ENCODE measurements at places on chromosomes 6 and 20.

DNA sequence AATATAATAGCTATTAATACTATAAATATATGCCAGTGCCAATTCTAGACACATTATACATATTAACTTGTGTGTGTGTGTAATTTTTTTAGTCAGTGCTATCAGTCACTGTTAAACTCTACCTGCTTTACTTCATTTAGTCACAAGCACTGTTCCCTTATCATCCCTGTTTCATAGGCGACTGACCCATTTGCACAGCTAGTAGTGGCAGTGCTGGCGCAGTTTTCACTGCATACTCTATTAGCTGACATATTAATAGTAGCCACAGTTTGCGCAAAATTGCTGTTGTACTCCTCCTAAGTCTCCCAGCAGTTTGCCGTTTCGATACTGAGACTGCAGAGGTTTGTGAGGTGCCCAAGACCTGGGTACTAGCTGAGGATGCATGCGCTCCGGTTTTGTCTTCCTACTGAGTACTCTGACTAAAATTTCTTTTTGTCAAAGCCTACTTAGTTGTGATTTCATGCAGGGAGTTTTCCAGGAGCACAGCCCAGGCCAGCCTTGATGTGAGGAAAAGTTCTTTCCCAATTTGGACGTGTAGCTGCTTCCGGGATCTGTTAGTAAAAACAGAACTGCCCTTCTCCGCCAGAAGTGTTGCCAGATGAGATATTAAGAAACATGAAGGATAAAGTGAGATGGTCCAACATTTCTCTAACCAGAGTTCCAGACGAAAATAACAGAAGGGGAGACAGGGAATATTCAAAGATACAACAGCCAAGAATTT lies 5.6 kb downstream of the BAG2 start:
- DNase-seq = no peak

DNA sequence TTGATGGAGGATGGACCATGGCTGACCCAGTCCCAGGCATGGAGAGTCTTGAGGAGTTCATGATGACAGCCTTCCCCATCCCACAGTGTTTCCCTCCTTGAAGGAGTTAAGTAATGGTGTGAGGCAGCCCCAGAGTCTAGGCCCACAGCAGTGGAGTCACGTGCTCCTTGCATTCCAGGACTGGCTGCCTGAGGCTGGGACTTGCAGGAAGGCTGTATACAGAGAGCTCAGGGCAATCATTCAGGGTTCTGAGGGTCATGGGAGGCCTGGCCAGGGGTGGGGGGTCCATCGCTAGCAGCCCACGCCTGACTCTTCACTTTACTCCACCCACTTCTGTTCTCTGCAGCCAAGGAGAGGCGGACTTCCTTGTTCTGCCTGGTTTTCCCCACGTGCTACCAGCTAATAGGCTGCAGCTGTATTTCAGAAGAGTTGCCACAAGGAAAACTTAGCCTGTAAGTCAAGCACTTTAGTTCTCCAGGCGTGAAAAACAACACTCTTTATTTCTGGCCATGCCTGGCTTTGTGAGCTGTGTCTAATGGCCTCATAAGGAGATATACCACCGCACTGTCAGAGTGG lies 272.5 kb downstream of the DHX35 start:
- DNase-seq = no peak

GRCh38 chr6:137873273-137873762 lies 6.3 kb downstream of the TNFAIP3 start:
- DNase-seq = peak; percentile 89

- DNase-seq = peak; percentile 33
Measured at GRCh38 chr20:45911486-45912343, at the start of gene PLTP. Gene PLTP, minus strand, starts transcription at chr20:45912155. Its CDS starts 703 bp downstream, at chr20:45911452.

DNA sequence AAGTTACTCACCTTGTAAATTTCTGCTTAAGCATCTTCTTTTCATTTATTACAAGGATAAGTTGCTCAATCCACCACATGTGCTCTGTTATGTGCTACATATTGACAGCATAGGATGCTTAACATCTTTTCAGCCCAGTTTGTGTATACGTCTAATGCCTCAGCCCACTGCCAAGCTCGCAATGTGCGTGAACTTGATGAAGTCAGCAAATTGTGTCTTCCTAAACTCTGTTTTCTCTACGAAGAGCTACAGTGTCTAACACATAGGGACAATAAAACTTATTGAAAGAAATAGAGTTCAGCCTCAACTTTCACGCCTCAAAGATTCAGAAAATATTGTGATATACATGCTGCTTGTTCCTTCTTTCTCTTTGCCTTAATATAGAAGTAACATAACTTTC lies 500.0 kb downstream of the TFAP2B start:
- DNase-seq = no peak

- DNase-seq = no peak
Measured at GRCh38 chr6:147248859-147249258, 44.6 kb downstream of the STXBP5 start.

GRCh38 chr6:87391334-87391733 lies 16.4 kb upstream of the CFAP206 start:
- peak; percentile 5 for DNase-seq

DNA sequence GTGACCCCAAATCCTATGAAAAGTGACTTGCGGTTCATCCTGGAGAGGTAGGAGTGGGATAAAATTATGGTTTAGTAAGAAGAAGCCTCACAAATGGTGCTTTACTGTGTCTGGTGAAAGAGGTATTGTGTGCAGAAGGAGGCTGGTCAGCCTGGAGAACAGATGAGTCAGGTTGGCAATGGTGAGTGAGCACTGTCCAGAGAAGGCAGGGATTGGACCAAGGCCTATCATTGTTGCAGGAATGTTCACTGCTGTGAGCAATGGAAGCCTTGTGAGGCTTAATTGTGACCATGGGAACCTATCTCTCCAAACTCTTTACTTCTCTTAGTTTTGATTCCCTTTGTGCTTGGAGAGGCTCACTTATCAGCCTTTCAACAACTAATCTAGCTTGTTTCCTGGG lies 89.0 kb upstream of the KCNK16 start:
- DNase-seq = no peak

DNA sequence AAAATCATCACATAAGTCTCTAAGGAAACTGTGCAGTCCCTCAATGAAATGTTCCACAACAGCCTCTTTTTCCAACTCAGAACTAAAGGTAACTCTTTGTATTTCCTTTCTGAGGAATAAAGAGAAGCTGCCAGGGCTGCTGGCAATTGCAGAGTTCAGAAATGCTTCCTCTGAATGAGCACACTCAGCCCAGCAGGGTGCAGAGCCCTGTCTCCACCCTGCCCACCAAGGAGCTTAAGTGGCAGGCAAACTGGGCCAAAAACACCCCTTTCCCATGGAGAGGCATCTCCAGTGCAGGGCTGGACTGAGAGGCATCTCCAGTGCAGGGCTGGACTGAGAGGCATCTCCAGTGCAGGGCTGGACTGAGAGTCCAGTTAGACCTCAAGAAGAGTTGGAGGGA lies 255.4 kb downstream of the GMPR start:
- no peak for DNase-seq

GRCh38 chr6:135583256-135583761 lies 85.8 kb upstream of the AHI1 start:
- no peak for DNase-seq

DNA sequence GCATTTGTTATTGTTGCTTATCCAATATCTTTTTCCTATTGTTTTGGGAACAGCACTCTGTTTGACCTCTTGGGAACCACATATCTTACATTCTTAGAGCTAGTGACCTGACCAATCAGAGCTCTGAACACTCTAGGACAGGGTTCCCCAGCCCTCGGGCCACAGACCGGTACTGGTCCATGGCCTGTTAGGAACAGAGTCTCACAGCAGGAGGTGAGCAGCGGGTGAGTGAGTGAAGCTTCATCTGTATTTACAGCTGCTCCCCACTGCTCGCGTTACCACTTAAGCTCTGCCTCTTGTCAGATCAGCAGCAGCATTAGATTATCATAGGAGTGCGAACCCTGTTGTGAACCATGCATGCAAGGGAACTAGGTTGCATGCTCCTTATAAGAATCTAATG lies 226.0 kb upstream of the TSHZ2 start:
- no peak for DNase-seq

DNA sequence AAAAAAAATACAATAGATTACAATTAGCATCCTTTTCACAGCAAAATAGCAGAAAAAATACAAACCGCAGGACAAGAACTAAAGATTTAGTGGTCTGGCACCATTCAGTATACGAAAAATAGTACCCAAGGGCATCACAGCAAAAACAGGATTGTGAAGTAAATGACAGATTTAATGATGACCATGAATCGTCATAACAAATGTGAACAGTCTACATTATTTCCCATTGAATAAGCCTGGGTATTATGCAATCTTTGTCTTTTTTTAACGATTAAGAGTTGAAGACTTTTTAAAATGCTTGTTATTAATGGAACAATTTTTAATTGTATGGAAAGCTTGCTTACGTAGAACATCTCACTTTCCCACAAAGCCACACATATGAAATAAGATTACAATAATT lies 432.8 kb downstream of the PKHD1 start:
- DNase-seq = no peak

DNA sequence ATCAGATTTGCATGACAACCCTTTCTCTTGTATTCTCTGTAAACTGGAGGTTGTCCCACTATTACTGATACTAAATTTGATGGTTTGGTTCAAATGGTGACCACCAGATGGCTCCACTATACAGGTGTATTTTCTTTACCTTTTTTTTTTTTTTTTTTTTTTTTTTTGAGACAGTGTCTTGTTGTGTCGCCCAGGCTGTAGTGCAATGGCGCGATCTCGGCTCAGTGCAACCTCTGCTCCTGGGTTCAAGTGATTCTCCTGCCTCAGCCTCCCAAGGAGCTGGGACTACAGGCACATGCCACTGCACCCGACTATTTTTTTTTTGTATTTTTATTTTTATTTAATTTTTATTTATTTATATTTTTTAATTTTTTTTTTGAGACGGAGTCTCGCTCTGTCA lies 6.6 kb upstream of the WTAP start:
- peak; percentile 34 for DNase-seq

- DNase-seq = no peak
Measured at GRCh38 chr6:118542184-118542952, 5.7 kb upstream of the PLN start.

DNA sequence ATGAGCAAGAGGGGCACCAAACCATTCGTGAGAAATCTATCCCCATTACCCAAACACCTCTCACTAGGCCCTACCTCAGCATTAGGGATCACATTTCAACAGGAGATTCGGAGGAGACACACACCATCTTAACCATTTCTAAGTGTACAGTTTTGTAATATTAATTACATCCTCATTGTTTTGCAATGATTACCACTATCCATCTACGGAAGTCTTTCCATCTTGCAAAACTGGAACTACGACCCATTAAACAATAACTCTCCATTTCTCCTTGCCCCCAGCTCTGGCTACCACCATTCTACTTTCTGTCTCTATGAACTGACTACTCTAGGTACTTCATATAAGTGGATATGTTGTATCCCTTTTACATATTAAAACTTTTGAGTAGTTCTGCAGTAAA lies 20.1 kb downstream of the ACOT13 start:
- no peak for DNase-seq

GRCh38 chr6:167569879-167570278 lies 245.0 kb downstream of the TTLL2 start:
- DNase-seq = no peak

- DNase-seq = no peak
Measured at GRCh38 chr6:168188369-168189199, 109.6 kb upstream of the FRMD1 start.

GRCh38 chr20:17969884-17970409 lies 1.1 kb downstream of the MGME1 start:
- DNase-seq = peak; percentile 35

DNA sequence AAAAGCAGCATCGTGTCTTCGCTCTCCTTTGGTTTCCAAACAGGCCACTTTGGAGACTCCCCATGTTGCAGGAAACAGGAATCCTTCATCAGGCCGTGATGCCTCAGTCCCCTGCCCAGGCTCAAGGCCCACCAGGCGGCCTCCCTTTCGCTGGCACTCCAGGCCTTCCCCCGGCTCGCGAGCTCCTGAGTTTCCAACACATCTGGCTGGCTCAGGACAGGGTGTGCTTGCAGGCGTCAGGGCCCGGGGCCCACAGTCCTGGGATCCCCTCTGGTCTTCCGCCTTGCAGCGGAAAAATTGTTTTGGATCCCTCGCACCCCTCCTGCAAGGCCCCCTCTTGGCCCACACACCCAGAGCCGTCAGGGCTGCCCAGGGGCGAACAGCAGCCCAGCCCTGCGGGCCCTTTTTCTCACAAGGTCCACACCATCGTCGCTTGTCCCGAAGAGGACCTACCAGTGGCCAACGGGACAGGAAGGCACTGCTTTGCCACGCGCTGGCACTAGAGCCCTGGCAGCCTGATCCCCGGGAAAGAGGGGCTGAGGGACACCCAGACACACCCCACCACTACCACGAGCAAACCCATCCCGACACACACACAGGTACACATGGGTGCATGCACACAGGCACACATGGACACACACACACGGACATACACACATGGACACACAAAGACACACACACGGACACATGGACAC lies 1930.9 kb upstream of the DEFB115 start:
- no peak for DNase-seq

GRCh38 chr6:82554666-82555065 lies 191.0 kb downstream of the TPBG start:
- DNase-seq = no peak

- no peak for DNase-seq
Measured at GRCh38 chr6:108622641-108623298, 62.1 kb downstream of the FOXO3 start.

DNA sequence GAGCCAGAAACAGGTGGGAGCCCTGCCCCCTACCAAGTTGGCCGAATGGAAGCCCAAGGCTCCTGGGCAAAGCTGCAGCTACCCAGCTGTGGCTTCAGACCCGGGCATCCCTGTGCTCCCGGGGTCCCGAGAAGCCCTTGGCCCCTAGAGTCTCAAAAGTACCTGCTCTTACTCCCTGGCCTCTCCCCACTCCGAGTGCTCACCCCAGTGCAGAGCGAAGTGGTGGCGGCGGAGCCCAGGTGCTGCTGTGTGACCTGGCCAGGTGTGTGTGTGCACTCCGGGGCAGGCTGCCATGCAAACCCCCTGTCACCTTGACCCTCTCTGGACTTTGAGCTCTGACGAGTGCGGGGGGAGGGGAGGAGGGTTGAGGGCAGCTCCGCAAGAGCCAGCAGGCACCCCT lies 493.8 kb upstream of the MANEA start:
- no peak for DNase-seq

DNA sequence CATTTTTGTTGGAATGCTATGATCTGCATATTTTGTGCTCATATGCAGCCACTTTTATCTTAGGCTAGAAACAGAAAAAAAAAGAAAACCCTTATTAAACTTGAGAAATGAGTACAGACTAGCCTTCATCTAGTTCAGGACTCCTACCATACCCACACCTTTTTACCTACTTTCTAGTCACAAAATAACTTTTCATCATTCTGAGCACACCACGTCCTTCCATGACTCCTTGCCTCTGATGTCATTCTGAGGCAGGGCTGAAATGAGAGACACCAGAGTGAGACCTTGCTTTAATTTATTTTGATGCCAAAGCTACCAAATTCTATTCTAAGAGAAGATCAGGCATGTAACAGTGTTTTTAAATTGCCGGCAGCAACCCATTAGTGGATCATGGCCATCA lies 38.8 kb downstream of the SNX3 start:
- no peak for DNase-seq

DNA sequence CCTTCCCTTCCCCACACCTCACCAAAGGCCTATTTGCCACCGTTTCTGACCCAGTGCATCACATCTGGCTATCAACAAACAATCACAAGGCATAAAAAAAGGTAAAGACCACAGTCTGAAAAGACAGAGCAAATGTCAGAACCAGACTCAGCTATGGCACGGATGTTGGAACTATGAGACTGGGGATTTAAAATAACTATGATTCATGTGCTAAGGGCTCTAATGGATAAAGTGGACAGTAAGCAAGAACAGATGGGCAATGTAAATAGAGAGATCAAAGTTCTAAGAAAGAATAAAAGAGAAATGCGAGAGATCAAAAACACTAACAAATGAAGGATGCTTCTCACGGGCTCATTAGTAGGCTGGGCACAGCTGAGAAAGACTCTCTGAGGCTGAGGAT lies 99.5 kb downstream of the LAMP5 start:
- DNase-seq = no peak
